ENCODE measurements at places on chromosomes 1 and 21. TPM values are rescaled to one million over a fixed set of nuclear protein-coding genes. Genes with fewer than 3 reads are reported as not detected.
A peak's percentile ranks its signal among the peaks of the same experiment; 100 is the strongest.

Gene NUP210L
- 0.05 TPM for total RNA-seq

Gene CFAP57
- total RNA-seq: 0.86 TPM

Gene RBM11
- total RNA-seq: 0.65 TPM

DNA sequence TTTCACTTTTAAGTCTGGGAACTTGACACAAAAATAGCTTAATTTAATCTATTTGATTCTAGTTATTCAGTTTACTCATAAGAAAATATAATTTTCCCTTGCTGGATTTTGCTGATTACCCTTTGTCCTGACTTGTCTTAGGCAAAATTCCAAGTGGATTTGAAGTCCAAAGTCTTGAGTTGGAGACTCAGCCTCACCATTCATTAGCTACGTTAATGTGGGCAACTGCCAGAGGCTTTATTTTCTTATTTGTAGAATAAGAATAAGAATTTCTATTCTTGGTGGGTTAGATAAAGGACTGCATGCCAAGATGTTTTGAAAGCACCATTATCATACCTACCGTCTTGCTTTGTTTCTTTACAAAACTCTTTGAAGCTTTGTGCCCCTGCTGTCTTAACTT, 22.8 kb upstream of the PAPPA2 start:
- H3K4me3 ChIP-seq: no peak overlapping the region
- no peaks in the 10 kb centered on the region for H3K27me3 ChIP-seq
- no peak for DNase-seq
- H3K36me3 ChIP-seq: no peaks in the 10 kb centered on the region
- H3K27ac ChIP-seq: no peak overlapping the region

DNA sequence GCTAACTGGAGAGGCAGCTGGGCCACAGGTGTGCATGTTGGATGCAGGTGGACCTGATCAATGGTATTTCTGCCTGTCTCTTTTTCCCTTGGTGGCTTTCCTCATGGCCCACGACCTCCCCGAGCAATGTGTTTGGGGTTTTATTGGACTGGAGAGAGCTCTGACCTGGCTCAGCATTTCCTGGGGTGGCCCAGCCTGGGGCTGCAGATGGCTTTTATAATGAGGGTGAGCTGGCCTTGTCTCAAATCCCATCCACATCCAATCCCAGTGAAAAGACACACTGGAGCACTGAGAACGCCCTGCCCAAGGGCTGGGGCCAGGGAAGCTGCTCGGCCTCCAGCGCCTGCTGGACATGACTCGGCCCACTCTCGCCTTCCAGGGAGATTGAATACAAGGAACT, 44.1 kb downstream of the SIM2 start:
- no peaks in the 10 kb centered on the region for H3K36me3 ChIP-seq
- H3K4me1 ChIP-seq: peaks cover 10% of the 10 kb centered on the region
- peaks cover 31% of the 10 kb centered on the region for H3K27me3 ChIP-seq
- no peak for DNase-seq
- H3K4me3 ChIP-seq: peak overlapping the region; percentile 14

GRCh38 chr1:154910851-154911250, 25.7 kb downstream of the PMVK start:
- no peak for DNase-seq
- no peak overlapping the region for H3K4me3 ChIP-seq
- no peaks in the 10 kb centered on the region for H3K4me1 ChIP-seq
- no peak overlapping the region for H3K27ac ChIP-seq
- H3K36me3 ChIP-seq: peaks cover 18% of the 10 kb centered on the region
